ENCODE measurements at places on chromosomes 2 and 18.

- DNase-seq = peak; percentile 63
Measured at GRCh38 chr2:101251844-101252407, 760 bp upstream of the CNOT11 start.

DNA sequence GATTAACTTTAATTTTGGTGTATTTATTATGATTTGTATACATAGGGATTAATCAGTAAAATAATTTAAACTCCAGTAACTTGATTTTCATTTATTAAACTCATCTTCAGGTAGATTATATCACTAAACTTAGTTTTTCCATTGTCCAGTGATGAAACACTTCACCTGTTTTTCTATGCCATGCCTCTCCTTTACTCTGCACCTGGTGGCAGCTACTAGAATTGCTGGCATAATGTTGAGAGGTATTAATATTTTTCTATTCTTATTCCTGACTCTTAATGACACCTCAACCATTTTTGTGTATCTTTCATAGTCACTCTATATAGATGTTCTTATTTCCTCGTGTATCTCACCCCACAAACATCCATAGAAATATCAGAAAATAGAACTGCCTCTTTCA lies 940.3 kb upstream of the CRIM1 start:
- no peak for DNase-seq

GRCh38 chr2:54836477-54836876 lies 113.0 kb downstream of the EML6 start:
- no peak for DNase-seq

DNA sequence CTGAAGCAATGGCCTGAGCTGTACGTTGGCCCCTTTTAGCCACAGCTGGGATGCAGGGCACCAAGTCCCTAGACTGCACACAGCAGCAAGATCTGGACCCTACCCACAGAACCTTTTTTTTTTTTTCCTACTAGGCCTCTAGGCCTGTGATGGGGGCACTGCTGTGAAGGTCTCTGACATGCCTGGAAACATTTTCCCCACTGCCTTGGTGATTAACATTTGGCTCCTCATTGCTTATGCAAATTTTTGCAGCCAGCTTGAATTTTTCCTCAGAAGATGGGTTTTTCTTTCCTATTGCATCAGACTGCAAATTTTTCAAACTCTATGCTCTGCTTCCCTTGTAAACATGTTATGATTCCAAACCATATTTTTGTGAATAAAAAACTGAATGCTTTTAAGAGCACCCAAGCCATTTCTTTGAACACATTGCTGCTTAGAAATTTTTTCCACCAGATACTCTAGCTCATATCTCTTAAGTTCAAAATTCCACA lies 33.5 kb downstream of the PDE1A start:
- no peak for DNase-seq

GRCh38 chr18:56815926-56816325 lies 164.8 kb downstream of the WDR7 start:
- DNase-seq = no peak

- DNase-seq = no peak
Measured at GRCh38 chr2:16693854-16694253, 28.2 kb upstream of the CYRIA start.

DNA sequence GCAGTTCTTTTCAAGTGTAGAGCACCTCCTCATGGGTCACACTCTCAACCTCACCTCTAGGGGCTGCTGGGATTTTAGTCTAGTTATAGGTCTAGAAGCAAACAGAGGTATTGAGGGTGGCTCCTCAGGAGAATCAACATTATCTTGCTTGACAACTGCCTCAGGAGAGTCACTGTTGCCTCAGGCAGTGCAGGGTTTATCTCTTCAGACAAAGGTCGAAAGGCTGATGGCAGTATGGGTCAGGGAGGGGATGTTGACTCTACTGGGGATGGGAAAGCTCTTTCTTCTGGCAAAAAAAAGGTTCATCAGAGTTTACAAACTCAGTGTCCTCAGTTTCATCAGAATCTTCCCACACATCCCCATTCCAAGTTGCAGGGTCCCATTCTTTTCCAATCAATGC lies 24.0 kb downstream of the DTNA start:
- DNase-seq = no peak
